ENCODE measurements at places on chromosomes 1 and 21.

DNA sequence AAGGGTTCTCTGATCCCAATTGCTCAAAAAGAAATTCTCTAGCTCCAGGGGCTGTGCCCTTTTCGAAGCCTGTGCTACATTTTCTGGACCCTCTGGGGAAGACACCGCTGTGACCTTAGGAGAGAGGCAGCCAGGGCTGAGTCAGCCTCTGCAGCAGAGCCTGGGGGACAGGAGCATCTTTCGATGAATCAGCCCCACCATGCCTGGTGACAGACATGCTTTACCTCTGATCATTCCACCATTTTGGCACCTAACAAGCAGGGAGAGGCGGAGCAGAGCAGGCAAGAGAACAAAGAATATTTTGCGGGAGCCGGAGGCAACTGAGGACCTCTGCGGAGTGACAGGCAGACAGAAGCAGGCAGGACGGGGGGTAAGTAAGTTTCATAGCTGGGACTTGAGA lies 84.9 kb downstream of the VWA5B1 start:
- no peak for DNase-seq

GRCh38 chr21:32382108-32382644 lies 10.6 kb downstream of the URB1 start:
- DNase-seq = no peak

- DNase-seq = no peak
These were observed 71.9 kb downstream of the CEP350 start for GRCh38 chr1:180026556-180026955.

DNA sequence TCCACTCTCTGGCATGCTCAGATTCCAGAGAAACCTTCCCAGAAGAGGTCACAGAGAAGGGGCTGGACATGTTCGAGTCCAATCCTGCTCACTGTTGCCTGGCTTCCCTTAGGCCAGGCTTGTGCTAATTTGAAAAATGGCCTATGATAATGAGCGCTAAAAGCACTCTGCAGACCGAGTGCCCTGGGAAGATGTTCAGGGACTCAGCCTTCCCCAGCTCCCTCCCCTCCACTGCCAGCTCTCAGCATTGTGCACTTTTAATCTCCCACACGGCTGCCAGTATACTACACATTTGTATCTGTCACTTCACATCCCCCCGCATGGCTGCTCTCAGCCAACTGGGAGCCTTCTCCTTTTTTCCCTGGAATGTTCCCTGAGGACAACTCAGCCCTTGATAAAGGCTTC lies 24.1 kb downstream of the FAM163A start:
- no peak for DNase-seq
